Stimulated activated CD4-positive, alpha-beta T cell treated with anti-CD3 and anti-CD28 coated beads, Interleukin-1b, Interleukin-23, amount 100 ng/mL, for 24 hours (primary cell): ENCODE measurements at places on chromosomes 2 and 18.

DNA sequence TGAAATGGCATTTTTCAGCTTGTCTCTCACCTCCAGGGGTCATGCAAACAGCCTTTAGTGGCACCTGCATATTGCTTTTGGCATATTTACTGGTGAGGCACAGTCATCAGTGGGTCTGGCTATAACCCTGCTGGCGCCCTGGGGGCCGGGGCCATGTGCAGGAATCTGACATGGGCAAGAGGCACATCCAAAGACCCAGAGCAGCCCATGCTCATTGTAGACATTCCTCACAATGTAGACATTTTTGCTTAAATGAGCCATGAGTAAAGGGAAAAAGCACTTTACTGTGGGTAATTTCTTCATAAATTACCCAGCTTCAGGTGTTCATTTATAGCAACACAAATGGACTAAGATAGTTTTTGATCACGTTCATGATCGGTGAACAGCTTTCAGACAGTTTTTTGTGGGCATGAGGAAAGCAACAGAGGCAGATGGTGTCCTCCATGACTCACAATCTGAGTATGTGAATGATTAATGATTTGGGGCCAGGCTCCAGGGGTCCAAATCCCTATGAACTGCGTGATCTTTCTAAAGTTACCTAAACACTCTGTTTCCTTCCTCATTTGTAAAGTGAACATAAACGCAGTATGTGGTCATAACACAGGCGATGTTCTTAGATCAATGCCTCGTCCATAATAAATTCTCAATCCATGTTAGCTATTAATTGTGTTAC, 85.8 kb downstream of the LIPG start:
- DNase-seq: no peak

DNA sequence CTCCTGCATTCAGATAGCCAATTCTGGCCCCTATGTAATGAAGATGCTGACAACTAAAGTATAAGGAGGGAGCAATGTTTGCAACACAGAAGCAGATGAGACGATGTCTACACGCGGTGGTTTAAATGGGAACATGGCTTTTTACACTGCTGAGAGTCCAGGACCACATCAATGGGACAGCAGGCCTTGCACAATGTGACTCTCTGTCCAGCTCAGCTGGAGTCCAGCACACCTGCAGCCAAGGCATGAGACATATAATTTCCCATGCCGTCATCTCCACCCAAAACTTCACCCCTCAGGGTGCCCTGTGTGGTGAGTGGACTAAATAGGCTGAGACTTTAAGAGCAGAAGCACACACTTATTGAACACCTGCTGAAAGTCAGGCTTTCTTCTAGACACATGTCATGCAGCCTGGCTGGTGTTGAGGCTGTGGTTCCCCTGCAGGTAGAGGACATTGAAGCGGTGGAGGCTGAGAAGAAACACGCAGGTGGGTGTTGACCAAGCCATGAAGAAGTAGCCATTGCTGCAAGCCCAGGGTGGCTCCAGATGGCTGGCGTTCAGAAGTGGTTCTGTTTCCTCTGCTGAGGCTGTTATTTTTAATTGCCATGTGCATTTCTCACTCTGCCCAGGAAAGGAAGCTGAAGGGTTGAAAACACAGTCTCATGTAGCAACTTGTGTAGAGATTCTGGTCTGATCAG, 345.6 kb downstream of the MYCN start:
- DNase-seq: no peak

DNA sequence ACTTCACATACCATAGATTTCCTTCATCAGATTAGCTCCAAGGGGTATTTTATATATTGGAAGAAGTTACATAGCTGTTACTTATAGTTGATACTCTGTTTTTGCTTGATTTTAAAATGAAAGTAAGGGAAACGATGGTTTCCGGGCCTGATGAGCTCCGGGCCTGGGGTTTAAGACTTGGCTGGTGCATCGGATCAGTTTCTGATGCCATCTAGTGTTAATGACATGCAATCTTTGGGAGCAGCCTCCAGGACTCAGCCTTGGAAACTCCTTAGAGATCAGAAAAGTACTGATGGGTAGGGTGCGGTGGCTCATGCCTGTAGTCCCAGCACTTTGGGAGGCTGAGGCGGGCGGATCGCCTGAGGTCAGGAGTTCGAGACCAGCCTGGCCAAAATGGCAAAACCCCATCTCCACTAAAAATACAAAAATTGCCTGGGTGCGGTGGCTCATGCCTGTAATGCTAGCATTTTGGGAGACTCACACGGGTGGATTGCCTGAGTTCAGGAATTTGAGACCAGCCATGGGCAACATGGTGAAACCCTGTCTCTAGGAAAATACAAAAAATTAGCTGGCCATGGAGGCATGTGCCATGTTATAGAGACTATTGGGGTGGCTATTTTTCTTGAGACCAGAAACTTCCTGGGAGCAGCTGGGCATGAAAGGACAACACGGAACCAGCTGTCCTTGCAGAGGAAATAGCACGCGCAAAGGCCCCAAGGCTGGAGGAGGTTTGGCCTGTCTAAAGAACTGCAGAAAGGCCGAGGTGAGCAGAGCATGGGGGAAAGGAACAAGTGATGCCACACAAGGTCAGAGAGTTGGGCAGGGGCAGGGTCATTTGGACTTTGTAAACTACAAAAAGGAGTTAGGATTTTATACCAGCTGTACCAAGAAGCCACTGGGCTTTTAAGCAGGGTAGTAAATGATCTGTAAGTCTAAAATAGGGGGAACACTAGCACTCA, 46.9 kb upstream of the CNOT11 start:
- DNase-seq: no peak

- DNase-seq: no peak
Observed at GRCh38 chr2:18104595-18105224, 226.2 kb downstream of the KCNS3 start.

DNA sequence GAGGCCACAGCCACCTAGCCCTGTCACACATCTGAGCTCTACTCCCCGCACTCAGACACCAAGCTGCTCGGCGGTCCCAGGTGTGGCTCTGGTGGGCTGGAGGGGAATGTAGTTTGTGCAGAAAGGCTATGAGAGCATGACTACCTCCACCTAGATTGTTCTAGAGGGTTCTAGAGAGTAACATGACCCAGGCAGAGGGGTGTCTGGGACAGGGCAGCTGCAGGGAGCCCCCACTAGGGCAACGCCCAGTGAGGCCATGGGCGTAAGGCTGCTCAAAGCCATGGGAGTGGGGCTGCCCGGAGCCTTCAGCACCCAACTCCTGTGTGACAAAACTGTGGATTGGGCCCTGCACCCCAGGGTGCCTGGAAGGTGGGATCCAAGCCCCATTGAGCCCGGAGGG, 511.4 kb upstream of the MYT1L start:
- no peak for DNase-seq
